ENCODE measurements at places on chromosomes 1 and 21.

DNA sequence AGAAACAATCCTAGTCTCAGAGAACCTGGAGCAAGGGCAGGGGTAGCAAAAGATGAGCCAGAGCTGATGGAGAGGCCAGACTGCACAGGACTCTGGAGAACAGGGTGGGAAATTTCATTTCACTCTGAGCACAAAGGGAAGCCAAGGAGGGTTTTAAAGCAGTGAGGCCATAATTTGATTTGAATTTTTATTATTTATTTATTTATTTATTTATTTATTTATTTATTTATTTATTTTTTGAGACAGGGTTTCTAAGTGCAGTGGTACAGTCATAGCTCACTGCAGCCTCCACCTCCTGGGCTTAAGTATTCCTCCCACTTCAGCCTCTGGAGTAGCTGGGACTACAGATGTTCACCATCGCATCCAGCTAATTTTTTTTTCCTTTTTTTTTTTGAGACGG lies 45.1 kb downstream of the MT1HL1 start:
- no peak for DNase-seq

GRCh38 chr1:73452522-73452921 lies 745.5 kb downstream of the LRRIQ3 start:
- no peak for DNase-seq

- no peak for DNase-seq
Observed at GRCh38 chr1:185627761-185628501, 106.3 kb upstream of the HMCN1 start.

DNA sequence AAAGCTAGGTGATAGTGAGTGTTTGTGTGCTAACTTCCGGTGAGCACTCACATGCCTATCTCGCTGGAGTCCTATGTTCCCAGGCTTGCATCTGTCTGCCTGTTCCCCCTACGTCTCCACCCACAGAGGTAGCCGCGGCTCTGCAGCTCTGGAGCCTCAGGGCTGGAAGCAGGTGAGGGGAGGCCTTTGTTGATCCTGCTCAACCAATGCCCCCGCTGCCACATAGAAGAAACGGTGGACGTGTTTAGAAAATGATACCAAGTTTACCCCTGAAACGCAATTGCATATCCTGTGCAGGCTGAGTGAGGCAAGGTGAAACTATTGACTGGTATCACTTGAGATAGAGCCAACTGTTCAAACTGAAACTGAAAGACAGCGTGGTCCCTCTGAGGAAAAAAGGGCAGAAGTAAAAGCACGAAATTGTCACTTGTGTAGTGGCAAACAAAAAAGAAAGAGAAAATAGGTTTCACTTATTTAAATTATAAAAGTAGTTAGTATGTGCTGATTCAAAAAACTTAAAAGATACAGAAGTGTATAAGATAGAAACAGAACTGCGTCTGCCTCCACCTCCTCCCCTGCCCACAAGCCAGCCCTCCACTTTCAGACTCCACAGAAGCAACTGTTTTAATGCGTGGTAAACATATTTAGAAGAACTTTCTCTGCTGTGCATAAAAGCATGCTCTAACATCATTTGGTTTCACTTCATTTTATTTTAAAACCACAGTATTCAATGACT lies 38.6 kb upstream of the ETS2 start:
- DNase-seq, result no peak

- DNase-seq, result no peak
Observed at GRCh38 chr1:42926879-42927242, 31.8 kb downstream of the SLC2A1 start.

- no peak for DNase-seq
Observed at GRCh38 chr1:50368179-50369007, 54.9 kb downstream of the DMRTA2 start.

- DNase-seq, result peak; percentile 37
Observed at GRCh38 chr1:44714944-44715571, 15.9 kb downstream of the RNU5D-1 start.

DNA sequence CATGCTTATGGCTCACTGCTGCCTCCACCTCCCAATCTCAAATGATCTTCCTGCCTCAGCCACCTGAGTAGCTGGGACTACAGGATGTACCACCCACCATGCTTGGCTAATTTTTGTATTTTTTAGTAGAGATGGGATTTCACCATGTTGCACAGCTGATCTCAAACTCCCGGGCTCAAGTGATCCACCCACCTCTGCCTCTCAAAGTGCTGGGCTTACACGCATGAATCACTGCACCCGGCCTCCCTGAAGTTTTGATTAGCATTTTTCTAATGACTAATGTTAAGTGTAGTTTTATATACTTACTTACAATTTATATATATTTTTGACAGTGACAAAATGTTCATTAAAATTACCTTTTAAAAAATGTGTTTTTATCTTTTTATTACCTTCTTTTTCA lies 41.1 kb downstream of the ZNF678 start:
- no peak for DNase-seq

GRCh38 chr1:156832434-156832833 lies 15.8 kb upstream of the SH2D2A start:
- no peak for DNase-seq

GRCh38 chr1:235822685-235823084 lies 44.0 kb downstream of the LYST start:
- DNase-seq, result no peak

- DNase-seq, result no peak
Observed at GRCh38 chr21:42654179-42654912, 925 bp downstream of the PDE9A start.

GRCh38 chr1:6392809-6393399 lies 663 bp downstream of the ACOT7 start:
- DNase-seq, result no peak

GRCh38 chr1:90802622-90803021 lies 85.5 kb upstream of the BARHL2 start:
- DNase-seq, result no peak

DNA sequence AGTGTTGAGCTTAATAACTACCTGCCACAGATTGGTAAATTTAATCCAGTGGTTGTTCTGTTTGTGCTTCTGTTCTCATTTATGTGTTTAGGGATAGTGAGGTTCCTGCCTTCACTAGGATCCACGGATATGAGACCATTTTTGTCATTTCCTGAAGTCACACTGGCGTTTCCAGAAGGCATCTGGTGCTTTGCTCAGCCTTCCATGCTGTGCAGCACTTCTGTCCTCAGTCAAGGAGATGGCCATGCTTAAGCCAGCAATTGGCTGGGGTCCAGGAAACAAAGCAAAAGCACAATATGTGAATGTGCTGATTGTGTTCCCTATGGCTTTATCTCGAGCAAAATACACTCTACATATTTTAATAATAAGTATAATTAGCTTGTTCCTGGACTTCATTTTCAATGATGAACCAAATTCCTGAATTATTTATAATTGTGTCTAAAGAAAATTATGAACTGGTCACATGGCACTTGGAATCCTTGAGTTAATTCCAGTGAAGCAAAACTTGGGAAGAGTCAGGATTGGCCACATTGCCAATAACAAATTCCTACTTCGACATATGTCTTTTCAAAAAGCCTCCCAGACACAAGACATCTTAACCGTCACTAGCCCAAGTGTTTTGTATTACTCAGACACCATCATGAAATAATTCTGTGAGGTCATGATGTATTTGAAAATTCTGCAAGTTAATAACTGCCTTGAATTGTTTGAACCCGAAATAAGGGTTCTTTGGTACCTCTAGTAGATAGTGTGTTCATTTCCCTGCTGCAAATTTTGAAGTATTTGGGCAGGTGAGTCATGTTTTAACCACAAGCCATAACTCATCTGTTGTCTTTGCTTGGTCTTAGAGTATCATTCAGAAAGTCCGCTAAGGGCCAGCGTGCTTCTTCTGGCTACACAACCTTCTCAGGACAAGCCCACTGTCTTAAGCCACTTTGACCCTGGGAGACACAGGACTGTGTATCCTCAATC lies 412.4 kb downstream of the DISC1 start:
- no peak for DNase-seq

DNA sequence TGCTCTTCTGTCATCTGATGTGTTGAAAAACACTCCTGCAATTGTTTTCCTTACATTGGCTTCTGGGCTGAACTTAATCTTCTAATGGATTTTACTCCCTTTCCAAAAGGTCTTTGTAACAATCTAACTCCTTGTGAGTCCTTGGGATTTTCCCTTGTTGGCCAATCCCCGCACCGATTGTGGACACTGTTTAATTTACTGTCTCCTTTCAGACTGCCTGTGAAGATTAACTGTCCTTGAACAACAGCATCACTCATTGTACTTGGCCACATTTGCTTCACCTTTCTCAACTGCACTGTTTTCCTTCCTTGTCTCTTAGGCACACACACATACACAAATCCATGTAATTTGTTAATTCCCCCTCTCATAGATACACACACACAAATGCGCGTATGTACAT lies 120.4 kb downstream of the SPATA46 start:
- no peak for DNase-seq

DNA sequence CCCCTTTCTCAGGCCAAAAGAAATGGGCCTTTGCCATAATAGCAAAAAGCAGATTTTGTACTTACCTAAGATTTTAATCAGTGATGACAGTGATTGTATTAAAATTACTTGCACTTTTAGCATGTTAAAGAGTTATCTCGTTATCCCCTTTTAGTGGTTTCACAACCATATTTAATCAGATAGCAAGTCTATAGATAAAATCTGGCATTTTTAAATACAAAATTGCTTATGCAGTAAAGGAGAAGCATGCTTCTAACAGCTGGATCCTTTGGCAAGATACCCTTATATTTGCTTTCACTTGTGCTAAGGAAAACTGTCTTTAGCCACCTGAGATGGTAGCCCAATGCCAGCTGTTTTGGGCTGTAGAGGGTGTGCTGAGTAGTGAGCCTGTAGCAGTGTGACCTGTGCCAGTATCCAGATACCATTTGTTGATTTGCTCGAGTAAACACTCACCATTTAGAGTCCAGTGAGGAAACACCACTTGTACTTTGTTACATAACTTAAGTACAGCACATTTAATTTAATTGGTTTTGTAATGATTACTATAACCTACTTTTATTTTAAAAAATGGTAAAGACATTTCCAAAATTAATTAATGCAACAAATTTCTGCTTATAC lies 314.4 kb upstream of the ZP4 start:
- no peak for DNase-seq

DNA sequence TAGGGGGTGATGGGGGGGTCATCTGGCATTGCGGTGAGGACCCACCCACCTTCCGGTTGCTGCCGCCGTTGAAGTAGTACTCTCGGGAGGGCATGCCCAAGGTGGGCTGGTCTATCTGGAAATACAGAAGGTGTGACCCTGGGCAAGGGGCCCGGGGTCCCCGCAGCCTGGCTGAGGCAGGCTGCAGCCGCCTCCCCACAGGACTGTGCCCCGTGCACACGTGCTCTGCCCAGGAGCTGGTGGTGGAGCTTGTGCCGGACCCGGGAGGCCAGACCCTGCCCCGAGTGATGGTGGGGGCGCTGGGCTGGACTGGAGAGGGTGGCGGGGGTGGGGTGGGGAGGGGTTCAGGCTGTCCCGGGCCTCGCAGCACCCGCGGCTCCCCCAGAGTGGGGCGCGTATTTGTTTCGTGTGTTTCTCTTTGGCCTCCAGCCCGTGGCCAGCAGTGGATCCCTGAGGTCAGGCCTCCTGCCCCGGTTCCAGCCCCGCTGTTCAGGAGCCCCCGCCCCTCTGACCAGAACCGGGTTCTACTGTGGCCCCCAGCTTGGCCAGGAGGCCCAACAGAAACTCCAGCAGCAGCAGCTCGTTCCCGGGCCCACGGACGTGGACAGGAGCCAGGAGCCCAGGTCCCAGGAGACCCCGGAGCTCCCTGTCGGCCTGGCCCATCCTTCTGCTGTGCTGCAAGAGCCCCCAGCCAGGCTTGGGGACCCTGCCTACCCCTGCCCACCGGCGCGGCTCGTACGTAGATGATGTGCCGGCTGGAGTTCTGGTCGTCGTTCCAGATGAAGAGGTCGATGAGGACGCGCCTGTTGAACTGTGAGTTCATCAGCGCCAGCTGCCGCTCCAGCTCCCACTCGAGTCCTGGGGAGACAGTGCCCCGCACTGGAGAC lies 19.2 kb downstream of the PRXL2B start:
- no peak for DNase-seq

- no peak for DNase-seq
Observed at GRCh38 chr1:114997510-114998289, 31.9 kb upstream of the TSHB start.

DNA sequence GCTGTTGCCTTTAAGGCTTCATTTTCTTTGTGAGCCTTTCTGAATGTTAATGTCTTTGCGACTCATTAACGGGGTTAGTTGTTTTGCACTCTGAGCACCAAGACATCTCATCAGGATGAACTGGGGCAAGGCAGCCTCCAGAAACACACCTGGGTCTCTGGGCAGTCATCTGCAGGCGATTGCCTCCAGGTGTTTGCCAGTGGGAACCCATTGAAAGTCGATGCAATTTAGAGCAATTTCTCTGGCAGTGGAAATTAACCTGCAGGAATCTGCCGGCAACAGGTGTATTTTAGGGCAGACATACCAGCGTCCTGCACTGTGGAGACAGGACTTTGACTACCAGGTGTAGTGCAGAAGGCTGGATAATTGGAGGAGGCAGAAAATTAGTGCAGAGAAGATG lies 661.0 kb upstream of the PTBP2 start:
- no peak for DNase-seq

- DNase-seq, result no peak
Observed at GRCh38 chr1:56295949-56296929, 283.1 kb downstream of the PLPP3 start.

DNA sequence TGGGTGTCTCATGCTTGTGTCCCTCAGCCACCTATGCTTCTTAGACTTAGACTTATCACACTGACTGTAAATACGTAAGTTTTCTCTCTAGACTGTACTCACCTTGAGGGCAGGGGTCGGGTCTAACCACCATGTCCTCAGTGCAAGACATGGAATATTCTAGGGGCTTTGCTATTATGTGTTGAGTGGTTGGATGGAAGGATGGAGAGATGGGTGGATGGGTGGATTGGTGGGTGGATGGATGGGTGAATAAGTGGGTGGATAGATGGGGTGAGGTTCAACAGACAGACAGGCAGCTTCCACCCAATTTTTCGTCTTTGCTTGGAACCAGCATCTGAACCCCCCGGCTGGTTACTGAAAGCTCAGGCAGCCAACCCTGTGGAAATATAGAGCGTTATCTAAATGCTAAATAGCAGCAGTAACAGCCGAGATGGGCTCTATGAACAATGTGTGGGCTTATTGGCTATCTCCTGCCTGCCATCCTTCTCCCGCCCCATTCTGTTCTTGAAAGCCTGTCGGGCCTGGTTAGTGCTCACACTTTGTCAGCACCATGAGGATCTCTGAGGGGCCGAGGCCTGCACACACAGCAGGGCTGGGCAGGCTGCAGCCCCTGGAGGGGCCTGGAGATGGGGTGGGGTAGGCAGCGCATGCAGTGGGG lies 130.7 kb downstream of the ACTL8 start:
- DNase-seq, result no peak

Data from SIG-M5 (cell line).